ENCODE measurements at places on chromosomes 6 and 20. TPM values are rescaled to one million over a fixed set of nuclear protein-coding genes. Genes with fewer than 3 reads are reported as not detected.

VIP gene
- total RNA-seq = not detected

C20orf141 gene
- total RNA-seq = not detected

PPP1R3G gene
- total RNA-seq = 0.04 TPM

ANKEF1 gene
- 8.6 TPM for total RNA-seq

LY6G6F gene
- not detected for total RNA-seq

TENT5A gene
- 1.1 TPM for total RNA-seq

COL11A2 gene
- total RNA-seq = 0.08 TPM

RBM24 gene
- 0.78 TPM for total RNA-seq

SLC13A3 gene
- 7.9 TPM for total RNA-seq

WFDC12 gene
- not detected for total RNA-seq

MAN1A1 gene
- 13.9 TPM for total RNA-seq

LPA gene
- total RNA-seq = not detected

HSPA1B gene
- 76.1 TPM for total RNA-seq

LRRN4 gene
- total RNA-seq = 0.84 TPM

SCRT2 gene
- not detected for total RNA-seq

RAB5IF gene
- total RNA-seq = 111 TPM

EPPIN gene
- total RNA-seq = not detected

WFDC5 gene
- 1.6 TPM for total RNA-seq

TCF15 gene
- not detected for total RNA-seq

RAET1E gene
- 1.7 TPM for total RNA-seq

RIPOR3 gene
- total RNA-seq = not detected

RNF39 gene
- total RNA-seq = 7.2 TPM

NMBR gene
- total RNA-seq = 0.11 TPM

SOX18 gene
- not detected for total RNA-seq

EYS gene
- total RNA-seq = 0.27 TPM

BFSP1 gene
- 2.2 TPM for total RNA-seq

TCF21 gene
- total RNA-seq = not detected

CST4 gene
- total RNA-seq = not detected

KCNK5 gene
- not detected for total RNA-seq

C4B gene
- 2.4 TPM for total RNA-seq

RTF2 gene
- 56.2 TPM for total RNA-seq

PRDM1 gene
- 2.7 TPM for total RNA-seq

BPI gene
- total RNA-seq = not detected

B3GALT4 gene
- 2.2 TPM for total RNA-seq

C6orf47 gene
- total RNA-seq = 16.0 TPM

LY6G6D gene
- total RNA-seq = not detected

NKX2-4 gene
- not detected for total RNA-seq

CTSZ gene
- total RNA-seq = 138 TPM

PNPLA1 gene
- not detected for total RNA-seq

KIF13A gene
- 34.6 TPM for total RNA-seq
